Mesenteric fat pad (tissue), 1 donor: ENCODE measurements at places on chromosomes 3 and 15. TPM values are rescaled to one million over a fixed set of nuclear protein-coding genes. Genes with fewer than 3 reads are reported as not detected.

The SPINK8 gene
- total RNA-seq = not detected

- peak; percentile 98 for DNase-seq
These were observed 8.1 kb upstream of the ADAMTS17 start for GRCh38 chr15:100349696-100350433.

GRCh38 chr3:18790384-18790783 is 357.9 kb upstream of the KCNH8 start:
- DNase-seq = no peak

The MAP6D1 gene
- 0.48 TPM for total RNA-seq

GRCh38 chr3:105246536-105246935 is 120.2 kb upstream of the ALCAM start:
- DNase-seq = no peak

- no peak for DNase-seq
These were observed 2.6 kb upstream of the APEH start for GRCh38 chr3:49671291-49672288.

The P2RY12 gene
- 5.7 TPM for total RNA-seq

- no peak for DNase-seq
These were observed 10.7 kb upstream of the CAMK1 start for GRCh38 chr3:9780458-9780812.

DNA sequence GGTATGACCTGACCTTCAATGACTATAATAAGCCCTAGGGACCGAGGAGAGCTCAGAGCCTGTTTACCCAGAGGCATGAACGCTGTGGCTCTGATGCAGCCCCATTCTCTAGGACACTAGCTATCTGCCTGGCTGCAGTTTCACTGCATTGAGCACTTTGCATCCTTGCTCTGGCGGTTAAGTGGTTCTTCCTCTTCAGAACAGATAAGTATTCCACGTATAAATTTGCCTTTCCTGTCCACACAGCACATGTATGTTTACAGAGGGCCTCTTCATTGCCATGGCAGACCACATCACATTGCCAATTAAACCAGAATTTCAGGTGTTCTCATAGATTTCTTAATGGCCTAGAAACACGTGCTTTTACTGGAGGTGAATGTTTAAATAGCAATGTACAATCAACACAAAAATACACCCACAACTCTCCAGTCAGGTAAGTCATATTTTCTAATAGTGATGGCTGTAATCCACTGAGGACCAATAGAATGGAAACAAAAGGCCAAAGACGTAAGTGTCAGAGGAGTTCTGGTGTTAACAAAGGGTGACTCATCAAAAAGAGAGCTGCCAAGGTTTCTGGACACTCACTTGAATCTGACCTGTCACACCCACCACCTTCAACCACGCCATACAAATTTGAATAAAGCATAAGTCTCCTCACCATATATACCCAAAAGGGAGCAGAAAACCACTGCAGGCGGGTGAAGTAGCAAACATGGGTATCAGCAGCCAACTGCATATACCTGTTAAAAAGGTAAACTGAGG is 553.4 kb downstream of the OCA2 start:
- DNase-seq = no peak

- no peak for DNase-seq
These were observed 313.2 kb downstream of the AGBL1 start for GRCh38 chr15:86392874-86393273.

The CPLX3 gene
- not detected for total RNA-seq

GRCh38 chr15:72198356-72199204 is 993 bp upstream of the GRAMD2A start:
- DNase-seq = peak; percentile 65

- DNase-seq = no peak
These were observed 53.0 kb downstream of the PLSCR2 start for GRCh38 chr3:146416366-146416765.

The GOLGA8N gene
- total RNA-seq = 6.9 TPM

The TMEM40 gene
- total RNA-seq = not detected
